Lower leg skin (tissue), 4 donors: ENCODE measurements at places on chromosomes 3 and 15. TPM values are rescaled to one million over a fixed set of nuclear protein-coding genes. Genes with fewer than 3 reads are reported as not detected.

XYLB gene
- total RNA-seq: 2.6 TPM

DNA sequence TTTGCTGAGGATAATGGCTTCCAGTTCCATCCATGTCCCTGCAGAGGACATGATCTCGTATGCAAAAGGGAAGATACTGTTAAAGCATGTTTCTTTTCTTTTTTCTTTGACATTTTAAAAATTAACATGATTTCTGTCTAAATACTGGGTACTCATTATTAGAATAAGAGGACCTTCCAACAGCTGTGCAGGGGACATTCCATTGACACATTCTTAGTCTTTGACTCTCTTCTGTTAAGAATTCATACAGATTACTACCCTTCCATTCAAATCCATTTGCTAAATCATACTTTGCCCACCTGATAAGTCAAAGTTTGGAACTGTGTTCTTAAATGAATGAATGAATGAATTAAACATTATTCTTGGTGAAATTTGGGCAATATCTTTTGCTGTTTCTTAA is 5.1 kb upstream of the CP start:
- no peak for DNase-seq

GRCh38 chr3:149442851-149443544 is 31.5 kb upstream of the TM4SF4 start:
- DNase-seq: no peak

DNA sequence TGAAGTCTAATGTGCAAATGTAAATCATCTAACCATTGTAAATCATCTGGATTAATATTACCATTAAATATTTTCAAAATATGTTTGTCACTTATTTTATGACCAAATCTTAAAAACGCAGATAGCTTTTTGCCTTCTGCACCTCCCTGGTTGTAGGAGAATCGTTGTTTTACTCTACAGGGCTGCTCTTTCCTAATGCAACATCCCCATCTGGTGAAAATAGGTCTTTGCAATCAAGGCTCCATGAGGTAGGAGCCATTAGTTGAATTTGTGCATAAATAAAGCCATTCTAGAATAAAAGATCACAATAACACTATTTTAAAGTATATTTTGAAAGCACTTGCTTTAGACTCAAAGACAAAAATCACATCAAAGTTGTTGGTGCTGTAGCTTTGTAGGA is 535.6 kb upstream of the AGTR1 start:
- DNase-seq: no peak

DNA sequence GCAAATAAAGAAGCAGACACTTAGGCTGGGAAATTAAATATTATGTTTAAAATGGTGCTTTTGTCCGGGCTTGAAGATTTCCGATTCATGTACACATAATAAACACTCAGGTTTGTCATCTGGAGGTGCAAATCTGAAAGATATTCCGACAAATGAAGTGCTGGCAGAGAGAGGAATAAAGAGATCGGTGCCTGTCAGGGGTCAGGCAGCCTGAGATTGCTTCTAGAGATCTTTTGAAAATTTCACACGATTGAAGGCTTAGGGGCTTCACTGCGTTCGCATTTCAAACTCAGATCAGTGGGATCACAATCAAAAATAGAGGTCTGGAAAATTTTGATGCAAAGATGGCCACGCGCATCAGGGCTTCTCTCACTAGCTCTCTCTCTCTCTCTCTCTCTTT is 33.2 kb downstream of the NR2F2 start:
- no peak for DNase-seq

- no peak for DNase-seq
These were observed 113.3 kb downstream of the IL20RB start for GRCh38 chr3:137071104-137071503.

- DNase-seq: no peak
These were observed 91.8 kb upstream of the ALCAM start for GRCh38 chr3:105274958-105275357.

DNA sequence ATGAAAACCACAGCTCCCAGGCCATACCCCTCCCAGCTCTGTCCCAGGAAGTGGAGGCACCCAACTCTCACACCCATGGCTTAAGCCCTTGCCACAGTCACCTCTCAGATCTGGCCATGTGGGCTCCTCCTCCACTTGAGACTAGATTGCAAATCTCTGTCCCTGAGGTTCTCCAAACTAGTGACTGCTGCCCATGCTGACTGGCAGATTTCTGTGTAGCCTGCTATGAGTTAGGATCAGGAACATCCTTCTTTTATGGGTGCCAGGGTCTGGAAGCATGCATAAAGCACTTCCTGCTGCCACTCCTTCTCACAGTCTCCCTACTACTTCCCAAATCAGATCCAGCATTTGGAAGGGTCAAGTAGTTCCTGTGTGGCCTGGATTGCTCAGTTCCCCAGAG is 59.6 kb upstream of the GOLIM4 start:
- DNase-seq: no peak

DNA sequence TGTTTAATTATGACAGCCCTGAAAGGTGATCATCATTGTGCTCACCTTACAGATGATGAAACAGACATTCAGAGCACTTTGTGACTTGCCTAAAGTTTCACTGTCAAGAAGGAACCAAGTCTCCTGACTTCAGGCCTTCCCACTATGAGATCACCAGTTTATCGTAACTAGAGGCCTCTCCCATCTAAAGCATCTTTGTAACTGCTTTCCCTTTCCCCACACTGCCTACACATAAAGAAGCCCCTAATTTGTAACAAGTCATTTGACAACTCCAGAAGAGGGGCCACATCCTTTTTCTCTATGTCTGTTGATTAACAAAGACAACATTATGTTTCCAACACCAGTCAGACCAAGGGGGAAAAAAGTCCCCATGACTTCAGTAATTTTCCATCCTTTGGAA is 1.1 kb downstream of the KLHL6 start:
- DNase-seq: no peak
